ENCODE measurements at places on chromosomes 4 and X.

- DNase-seq: peak; percentile 85
Measured at GRCh38 chr4:6250235-6250983, 19.2 kb upstream of the WFS1 start.

DNA sequence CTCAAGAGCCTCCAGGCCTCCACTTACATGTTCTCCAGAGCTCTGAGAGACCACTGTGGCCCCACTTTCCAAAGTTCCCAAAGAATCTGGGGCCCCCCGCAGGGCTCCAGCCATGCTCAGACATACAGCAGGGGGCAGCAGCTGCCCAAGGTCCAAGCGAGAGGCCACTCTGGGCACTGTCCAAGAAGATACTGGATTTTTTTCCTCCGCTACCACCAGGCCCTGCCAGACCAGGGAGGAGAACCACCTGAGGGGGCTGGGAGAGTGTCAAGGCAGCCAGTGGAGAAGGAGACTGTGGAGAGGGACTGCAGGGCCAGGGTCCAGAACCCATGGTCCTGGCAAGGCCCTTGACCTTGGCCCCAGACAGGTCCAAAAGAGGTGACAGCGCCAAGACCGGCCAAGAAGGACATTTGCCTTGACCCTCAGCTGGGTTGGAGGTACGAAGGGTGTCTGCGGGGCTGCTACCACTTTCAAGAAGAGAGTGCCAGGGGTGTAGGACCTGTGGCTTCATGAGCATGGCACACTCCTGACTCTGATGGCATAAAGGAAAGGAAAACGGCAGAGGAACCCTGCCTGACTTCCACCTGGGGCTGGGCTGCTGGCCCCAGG is 5.3 kb downstream of the EMD start:
- no peak for DNase-seq

DNA sequence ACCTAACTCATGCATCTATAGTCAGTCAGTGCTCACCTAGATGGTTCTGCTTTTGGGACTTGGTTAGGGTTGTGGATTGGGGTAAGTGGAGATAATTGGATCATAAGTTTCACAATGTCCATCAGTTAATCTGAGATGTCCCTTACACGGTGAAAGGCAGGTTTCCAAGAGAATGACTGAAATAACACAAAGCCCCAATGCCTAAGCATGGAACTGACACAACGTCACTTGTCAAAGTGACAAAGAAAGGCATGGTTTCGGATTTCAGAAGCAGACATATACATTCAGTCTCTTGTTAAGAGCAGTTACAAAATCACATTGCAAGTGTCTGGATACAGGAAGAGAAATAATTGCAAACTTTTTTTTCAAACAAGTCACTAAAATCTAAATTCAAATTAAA is 1456.9 kb downstream of the TECRL start:
- DNase-seq: peak; percentile 2

DNA sequence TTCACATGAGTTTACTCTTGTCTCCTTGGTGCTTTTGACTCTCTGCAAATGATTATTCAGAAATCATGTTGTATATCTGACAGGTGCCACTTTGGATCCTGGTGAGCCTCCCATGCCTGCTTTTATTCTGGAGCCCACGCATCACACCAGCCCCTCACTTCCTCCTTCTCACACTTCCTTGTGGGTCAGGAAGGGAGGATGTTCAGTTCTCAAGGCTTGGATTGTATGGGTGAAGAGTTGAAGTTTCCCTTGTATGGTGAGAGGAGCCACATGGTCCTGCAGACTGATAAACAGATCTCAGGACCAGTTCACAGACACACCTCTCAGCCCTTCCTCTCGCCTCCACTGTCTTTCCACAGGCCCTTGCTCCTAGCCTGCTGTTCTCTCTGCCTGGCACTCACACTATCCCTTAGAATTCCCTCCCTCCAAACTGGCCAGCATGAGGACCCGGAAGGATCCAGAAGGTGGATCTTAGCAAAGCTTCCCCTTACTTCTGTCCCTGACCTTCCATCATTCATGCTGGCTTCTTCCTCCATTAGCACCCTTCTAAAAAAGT is 92.1 kb downstream of the STK32B start:
- no peak for DNase-seq

DNA sequence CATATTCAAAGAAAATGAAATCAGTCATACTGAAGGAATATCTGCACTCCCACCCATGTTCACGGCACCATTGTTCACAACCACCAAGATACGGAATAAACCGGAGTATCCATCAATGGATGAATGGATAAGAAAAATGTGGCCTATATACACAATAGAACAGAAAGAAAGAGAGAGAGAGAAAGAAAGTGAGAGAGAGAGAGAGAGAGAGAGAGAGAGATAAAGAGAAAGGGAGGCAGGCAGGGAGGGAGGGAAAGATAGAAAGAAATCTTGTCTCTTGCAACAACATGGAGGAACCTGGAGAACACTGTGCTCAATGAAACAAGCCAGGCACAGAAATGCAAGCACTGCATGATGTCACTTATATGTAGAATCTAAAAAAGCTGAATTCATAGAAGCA is 52.4 kb downstream of the ANKRD17 start:
- DNase-seq: no peak

- peak; percentile 21 for DNase-seq
Measured at GRCh38 chr4:153207567-153207966, 3.3 kb downstream of the TRIM2 start.

- no peak for DNase-seq
Measured at GRCh38 chrX:75547783-75548182, 24.9 kb upstream of the ZDHHC15 start.

DNA sequence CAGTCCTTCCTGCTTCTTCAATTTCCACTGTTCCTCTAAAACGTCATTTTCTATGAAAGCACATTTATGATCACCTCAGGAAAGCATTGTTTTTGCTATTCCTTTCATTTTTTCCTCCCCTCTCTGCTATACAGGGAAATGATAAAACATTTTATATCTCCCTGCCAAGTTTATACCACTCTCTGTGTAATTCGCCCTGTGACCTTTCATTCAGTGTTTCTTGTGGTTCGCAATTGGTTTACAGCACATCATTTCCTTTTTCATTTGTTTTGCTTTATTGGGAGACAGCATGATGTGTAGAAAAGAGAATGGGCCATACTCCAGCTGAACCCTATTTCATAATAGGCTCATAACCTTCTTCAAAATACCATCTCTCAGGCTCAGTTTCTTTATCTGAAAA is 99.9 kb upstream of the RAPGEF2 start:
- DNase-seq: no peak

All from NCI-H82 (cell line).